Activated naive CD4-positive, alpha-beta T cell treated with anti-CD3 and anti-CD28 coated beads, Interleukin-2, amount 10 ng/mL, durations not matched to agents 7 days and 5 days (primary cell): ENCODE measurements at places on chromosomes 12 and 14.
A peak's percentile ranks its signal among the peaks of the same experiment; 100 is the strongest.

DNA sequence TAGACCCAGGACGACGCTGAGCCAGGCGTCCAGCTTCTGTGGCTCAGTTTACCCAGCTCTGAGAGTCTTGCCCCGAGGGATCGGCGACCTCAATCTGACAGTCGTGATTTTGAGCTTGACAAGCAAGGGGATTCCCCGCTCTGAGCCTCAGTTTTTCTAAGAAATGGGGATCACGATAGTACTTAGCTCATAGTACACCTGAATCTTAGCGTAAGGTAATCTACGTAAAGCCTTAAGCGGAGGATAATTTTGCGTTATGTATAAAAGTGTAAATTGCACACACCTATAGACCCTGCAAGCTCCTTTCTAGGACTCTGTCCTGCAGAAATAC, 285 bp downstream of the MVK start:
- DNase-seq, result no peak

GRCh38 chr14:68404146-68404527, 388.7 kb downstream of the ZFP36L1 start:
- DNase-seq, result no peak

DNA sequence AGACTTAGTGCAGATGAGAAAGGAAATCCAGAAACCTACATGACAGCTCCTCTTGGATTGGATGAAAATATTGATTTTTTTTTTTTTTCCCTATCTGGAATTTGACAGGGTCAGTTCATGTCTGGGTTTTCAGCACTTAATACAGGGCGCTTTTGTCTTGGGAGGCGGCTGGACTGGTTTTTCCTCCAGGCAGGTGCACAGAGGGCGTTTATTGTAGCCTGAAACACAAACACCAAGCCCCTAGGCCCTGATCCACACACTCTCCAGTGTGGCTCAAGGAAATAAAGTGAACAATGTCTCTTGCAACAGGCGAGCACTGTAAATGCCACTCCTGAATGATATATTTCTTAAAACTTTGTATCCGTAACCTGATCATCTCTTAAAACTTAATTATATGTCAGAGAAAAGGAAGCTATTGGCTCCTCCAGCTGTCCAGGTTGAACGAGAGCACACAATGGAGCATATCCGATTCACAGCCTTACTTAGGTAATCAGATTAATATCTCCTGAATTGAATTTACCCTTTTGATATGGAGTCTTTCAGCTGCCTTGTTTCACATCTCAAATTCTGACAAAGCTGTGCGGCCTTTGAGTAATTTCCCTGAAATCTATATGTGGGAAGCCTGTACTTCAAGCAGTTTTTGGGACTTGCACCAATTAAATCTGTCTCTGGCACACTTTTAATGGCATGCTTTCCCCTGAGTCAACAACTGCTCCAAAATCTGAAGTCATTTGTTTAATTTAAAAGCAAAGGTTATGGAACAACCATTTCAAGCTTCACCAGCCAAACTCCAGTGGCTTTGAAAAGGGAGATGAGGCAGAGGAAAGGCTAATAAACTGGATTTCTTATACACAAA, 485.7 kb downstream of the ZFP36L1 start:
- DNase-seq, result no peak

- peak; percentile 58 for DNase-seq
Observed at GRCh38 chr14:102363182-102363943, 622 bp downstream of the TECPR2 start.

DNA sequence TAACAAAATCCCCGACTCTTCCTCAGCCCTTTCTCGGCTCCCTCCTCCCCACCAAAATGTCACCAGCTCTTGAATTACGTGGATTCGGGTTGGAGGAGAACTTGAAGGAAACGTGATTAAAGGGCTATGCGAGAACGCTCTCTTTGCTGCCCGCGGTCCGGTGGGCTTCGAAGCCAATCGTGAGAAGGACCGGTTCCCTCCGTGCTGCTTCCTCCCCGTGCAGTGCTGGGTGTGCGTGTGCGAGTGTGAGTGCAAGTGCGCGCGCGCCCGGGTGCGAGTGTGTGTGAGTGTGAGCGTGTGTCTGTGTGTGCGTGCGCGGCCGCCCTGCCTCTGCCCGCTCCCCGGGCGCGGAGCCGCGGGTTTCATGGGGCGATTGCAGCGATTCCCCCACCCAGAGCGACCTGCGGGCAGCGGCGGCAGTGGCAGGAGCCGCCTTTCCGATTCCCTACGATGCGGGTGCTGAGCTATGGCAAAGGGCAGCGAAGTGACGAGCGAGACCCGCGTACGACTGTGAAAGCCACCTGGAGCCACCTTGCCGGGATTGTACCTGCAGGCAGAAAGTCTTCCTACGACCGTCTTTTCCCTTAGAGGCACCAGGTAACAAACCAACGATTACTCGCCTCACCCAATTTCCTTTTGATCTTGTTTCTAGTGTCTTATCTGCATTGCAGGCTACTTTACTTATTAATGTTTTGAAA, 1.4 kb downstream of the LRFN5 start:
- DNase-seq, result no peak

DNA sequence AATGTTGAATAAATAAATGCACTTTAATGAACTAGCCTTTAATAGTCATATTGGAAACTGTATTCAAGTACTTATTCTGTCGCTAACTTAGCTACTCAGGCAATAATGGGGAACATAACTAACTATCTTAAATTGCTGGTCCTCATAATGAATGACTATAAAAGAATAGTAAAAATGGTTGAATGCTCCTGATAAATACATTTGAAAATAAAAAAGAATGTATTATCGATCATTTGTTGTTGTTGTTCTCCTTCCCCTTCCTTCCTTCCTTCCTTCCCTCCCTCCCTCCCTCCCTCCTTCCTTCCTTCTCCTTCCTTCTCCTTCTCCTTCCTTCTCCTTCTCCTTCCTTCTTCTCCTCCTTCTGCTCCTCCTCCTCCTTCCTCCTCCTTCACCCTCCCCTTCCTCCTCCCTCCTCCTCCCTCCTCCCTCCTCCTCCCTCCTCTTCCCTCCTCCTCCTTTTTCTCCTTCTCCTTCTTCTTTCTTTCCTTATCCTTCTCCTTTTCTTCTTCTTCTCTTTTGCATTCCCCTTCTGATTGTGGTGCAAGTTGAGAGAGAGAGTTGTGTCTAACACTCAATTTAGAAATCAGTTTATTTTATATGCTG, 133.0 kb downstream of the NAV3 start:
- no peak for DNase-seq

- DNase-seq, result no peak
Observed at GRCh38 chr14:98958048-98958631, 313.9 kb downstream of the BCL11B start.

GRCh38 chr14:93276031-93276716, 56.7 kb downstream of the BTBD7 start:
- no peak for DNase-seq

DNA sequence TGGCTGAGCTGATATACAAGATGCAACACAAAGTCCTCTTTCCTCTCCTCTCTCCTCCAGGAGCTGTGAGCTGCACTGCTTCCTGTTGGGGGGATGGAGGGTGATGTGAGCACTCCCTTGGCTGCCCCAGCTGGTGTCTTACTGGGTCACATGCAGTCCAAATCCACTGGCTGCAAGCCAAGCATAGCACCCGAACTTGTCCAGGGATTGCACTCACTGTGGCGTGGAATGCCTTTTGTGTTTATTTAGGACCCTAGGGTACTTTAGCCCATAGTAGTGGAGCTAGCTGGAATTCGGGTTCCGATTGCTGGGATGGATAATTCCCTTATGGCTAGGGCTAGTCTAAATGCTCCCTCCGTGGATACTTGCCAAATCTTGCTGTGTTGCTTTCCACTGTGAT, 424.9 kb upstream of the SYT1 start:
- DNase-seq, result no peak

DNA sequence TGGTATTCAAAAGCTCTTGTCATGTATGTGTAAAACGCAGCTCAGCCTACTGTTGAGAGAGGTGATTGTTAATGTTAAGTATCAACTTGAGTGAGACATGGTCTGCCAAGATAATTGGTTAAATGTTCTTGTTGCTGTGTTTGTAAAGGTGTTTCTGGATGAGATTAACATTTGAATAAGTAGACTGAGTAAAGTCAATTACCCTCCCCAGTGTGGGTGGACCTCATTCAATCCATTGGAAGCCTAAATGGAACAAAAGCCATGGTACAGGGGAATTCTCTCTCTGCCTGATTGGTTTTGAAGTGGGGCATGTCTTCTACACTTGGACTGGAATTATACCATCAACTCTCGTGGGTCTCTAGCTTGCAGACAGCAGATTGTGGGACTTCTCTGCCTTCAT, 63.8 kb upstream of the RERGL start:
- DNase-seq, result no peak

- no peak for DNase-seq
Observed at GRCh38 chr12:64560396-64561301, 49.6 kb upstream of the RASSF3 start.

GRCh38 chr12:119450771-119451170, 116.2 kb downstream of the CCDC60 start:
- DNase-seq, result no peak

DNA sequence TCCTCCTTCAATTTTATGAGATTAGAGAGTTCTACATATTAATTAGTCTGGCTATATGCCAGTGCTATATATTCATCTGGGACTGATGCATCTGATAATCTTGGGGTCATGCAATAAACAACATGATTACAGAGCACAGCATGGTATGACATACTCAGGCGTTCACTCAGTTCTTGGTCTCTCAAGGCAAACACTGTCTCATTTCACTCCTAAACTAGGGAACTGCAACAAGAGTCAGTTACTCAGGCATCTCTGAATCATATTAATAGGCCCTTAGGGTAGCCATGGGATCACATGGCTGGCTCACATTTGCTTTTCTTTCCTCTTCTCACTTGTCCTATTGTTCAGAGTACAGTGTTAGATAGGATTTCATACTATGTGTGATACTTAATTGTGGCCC, 91.8 kb upstream of the TMEM260 start:
- no peak for DNase-seq

DNA sequence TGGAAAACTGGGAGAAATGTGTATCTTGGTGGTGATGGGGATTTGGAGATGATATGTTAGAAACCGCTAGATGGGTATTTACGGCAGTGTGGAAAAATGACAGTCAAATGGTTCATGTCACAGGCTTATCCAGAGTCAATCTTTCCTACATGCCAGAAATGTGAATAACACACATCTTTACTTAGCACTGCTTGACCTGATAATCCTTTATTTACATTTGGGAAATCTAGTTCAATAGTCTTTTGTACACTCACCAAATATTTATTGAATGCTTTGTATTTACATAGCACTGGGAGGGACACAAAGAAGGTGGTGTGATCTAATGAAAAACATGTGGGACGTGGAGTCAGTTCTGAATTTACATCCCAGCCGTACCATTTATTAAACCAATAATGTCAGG, 208.2 kb downstream of the DIO2 start:
- no peak for DNase-seq
